ENCODE measurements at places on chromosomes 5 and 9. TPM values are rescaled to one million over a fixed set of nuclear protein-coding genes. Genes with fewer than 3 reads are reported as not detected.

GRCh38 chr9:104982543-104982942, 54.6 kb upstream of the ABCA1 start:
- no peak for DNase-seq

DNA sequence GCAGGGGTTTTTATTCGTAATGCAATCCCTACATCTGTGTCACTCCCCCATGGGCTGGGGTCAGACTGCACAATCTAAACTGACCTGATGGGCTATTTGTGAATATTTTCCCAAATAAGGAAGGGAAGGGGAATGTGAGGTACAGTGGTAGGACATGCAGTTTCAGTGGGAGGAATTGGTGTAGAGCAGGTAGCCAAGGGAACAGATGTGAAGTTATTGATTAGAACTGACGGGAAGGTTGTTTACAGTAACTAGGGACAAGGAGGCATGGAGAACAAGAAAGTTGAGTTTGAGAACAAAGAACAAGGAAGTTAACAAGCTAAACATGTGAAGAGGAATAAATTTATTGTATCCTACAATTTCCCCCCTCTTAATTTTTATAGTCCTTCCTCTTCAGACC, 104.8 kb downstream of the CFAP95 start:
- DNase-seq, result no peak

- DNase-seq, result no peak
These were observed 49.0 kb downstream of the DCP2 start for GRCh38 chr5:113025596-113025995.

Gene ST8SIA4
- 6.5 TPM for polyA plus RNA-seq

Gene ABO
- 19.1 TPM for polyA plus RNA-seq

Gene ARID3C
- 0.20 TPM for polyA plus RNA-seq

Gene FRMD3
- 20.9 TPM for polyA plus RNA-seq

Measured in left kidney (tissue), 8 donors.